Activated T-cell treated with anti-CD3 and anti-CD28 coated beads, Interleukin-2, amount 50 U/mL, for 4 hours (primary cell): ENCODE measurements at places on chromosomes 5 and 9.

- DNase-seq, result no peak
Observed at GRCh38 chr5:152462021-152462721, 57.1 kb upstream of the NMUR2 start.

DNA sequence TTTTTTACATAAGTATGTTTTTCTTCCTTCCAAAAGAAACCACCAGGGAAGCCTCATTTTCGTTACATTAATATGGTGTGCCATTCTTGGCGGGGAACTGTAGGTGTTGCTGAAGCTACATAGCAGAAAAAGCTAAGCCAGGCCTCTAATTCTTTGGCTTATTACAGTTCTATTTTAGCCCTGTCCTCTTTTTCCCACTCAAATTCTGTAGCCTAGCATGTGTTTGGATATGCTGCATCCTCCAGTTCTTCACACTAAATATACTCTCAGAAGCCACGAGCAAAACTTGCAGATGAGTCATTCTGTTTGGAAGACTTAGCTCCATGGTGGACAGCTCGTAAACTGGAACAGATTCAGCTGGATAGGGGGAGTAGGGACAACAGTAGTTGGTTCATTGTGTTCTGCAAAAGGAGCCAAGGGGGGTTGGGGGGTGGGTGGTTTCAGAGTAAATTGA, 369.4 kb downstream of the TMEM161B start:
- no peak for DNase-seq

DNA sequence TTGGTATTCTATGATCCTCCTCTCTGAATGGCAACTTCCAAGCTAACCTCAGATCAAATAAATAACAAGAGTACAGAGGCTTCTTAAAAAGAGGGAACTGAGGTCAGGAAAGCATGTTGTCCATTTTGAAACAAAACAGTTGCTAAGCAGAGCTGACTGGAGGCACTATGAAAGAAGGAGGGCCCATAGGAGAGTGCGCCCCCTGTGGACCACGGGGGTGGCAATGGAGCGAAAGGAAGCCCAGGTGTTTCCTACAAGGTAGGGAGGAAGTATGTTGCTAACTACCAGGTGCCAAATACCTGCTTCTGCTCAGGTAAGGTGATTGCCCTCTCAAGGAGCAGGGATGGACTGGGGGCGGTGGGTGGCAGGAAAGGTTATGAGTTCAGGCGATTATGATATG, 101.8 kb upstream of the MAST4 start:
- DNase-seq, result no peak

DNA sequence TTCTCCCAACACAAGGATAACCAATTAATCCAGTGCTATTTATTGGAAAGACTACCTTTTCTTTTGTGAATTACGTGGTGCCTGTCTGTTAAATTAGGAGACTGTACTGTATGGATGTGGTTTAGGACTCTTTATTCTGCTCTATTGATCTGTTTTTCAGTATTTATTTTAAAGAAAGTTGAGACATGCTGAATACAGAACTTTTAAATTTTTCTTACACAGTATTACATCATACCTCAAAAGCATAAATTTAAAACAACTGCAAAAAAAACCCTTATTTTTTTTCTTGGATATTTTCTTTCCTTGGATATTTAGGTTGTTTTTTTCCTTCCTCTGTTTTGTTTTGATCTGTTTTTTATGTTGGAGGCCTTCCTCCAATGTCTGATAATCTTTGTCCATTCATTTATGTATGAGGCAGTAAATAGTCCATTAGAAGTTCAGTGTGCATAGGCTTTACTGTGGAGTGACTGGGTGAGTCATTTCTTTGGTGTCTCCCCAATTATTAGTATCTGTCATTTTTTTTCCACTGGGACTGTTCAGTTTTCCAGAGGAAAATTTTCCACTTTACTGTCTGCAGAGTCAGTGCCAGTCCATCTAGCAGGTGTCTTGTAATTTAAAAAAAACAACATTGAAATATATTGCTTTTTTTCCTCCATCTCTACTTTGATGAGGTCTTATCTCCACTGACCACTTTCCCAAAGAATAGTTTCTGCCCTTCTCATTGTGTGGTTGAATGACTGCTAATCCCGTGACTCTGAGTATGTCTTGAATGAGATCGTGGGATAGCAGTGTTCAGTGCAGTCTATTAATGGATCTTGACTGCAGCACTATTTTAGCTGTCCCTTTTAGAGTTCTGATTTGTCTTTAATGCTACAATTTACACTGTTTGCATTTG, 15.2 kb downstream of the CYSTM1 start:
- no peak for DNase-seq

- no peak for DNase-seq
Observed at GRCh38 chr5:101364469-101364868, 461.4 kb upstream of the ST8SIA4 start.

- DNase-seq, result no peak
Observed at GRCh38 chr5:76236684-76237083, 153.5 kb downstream of the SV2C start.
